ENCODE measurements at places on chromosomes 12 and 14.

DNA sequence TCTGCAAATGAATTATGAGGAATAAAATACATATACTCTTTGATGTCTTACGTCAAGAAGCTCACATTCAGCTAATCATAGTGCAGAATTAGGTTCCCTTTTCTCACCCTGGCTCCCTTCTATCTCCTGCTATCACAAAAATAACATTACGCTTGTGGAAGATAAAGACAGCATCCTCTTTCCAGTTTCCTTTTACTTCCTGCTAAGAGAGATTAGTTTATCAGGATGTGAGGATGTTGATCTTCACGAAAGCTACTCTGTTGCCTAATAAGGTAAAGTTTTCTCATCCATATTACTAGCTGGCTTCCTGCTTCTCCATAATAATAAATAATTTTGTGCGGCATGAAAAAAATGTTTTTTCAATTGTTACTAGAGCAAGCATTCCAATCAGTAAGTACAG lies 217.7 kb upstream of the DCN start:
- no peak for DNase-seq

DNA sequence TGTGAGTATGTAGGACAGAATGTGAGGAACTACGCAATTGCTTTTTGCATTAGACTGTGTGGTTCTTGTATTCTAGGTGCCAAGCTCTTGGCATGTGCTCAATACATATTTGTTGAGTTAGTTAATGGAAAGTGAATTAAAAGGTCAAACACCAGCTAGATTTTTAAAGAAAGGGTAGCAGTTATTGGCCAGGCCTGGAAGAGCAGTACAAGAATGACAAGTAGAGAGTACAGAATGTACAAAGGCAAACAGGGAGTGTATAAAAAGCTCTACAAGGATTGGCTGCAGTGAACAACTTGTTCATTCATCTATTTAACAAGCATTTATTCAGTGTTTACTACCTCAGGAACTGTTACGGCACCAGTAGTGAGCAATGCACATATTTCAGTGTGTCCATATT lies 854.0 kb upstream of the SEL1L start:
- DNase-seq, result no peak

DNA sequence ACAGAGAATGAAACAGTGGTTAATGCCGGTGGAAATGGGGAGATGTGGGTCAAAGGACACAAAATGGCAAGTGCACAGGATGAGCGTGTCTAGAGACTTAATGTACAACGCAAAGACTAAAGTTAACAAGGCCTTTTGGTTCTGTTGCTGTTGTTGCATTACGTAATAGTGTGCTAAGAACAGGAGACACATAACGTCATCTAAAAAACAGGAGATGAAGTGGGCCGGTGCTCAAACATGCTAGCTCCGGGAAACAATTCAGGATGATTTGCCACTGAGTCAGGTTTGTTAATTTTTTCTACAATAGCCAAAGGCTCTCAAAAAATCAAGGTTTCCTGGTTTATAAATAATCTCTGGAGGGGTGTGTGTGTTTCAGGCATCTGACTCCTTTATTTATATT lies 55.5 kb downstream of the ETV6 start:
- DNase-seq, result no peak

GRCh38 chr12:130127912-130128789 lies 34.1 kb upstream of the FZD10 start:
- no peak for DNase-seq

- DNase-seq, result no peak
These were observed 64.0 kb upstream of the DIO2 start for GRCh38 chr14:80275208-80275850.

GRCh38 chr12:132596016-132596415 lies 14.4 kb downstream of the LRCOL1 start:
- DNase-seq, result no peak

DNA sequence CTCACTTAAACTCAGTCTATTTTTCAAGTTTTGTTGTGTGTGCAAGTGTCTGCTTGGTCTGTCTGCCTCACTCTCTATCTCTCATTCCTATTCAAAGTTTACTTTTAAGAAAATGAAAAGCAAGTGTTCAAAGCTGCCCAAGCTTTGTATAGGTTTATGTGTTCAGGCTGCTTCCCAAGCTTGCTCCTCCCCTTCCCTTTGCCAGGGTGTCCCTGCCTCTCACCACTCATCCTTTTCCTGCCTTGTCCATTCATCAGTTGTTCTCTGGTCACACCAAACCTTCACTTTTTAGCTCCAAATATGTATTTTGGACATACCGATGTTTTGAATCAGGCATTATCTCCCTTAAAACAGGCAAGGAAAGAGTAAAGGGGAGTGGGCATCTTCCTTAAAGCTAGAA lies 41.3 kb downstream of the STK38L start:
- no peak for DNase-seq

GRCh38 chr12:78060186-78060585 lies 229.5 kb downstream of the NAV3 start:
- DNase-seq, result no peak

GRCh38 chr14:23828001-23828400 lies 125.6 kb upstream of the DHRS4 start:
- no peak for DNase-seq

DNA sequence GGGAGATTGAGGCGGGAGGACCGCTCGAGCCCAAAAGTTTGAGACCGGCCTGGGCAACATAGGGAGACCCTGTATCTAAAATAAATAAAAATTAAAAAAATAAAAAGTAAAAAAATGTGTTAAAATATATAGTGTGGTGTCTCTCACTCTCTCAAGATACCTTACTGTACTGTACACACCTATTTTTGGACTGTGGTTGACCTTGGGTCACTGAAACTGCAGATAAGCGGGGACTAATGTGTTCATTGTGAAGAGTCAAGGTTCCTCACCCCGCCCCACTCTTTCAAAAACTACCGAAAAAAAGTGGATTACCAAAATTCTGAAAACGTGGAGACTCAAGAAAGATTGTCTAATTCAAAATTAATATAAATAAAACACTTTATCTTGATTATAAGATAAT lies 1.0 kb upstream of the TAS2R13 start:
- no peak for DNase-seq

- DNase-seq, result no peak
These were observed 56.1 kb downstream of the LMNTD1 start for GRCh38 chr12:25497021-25497420.

DNA sequence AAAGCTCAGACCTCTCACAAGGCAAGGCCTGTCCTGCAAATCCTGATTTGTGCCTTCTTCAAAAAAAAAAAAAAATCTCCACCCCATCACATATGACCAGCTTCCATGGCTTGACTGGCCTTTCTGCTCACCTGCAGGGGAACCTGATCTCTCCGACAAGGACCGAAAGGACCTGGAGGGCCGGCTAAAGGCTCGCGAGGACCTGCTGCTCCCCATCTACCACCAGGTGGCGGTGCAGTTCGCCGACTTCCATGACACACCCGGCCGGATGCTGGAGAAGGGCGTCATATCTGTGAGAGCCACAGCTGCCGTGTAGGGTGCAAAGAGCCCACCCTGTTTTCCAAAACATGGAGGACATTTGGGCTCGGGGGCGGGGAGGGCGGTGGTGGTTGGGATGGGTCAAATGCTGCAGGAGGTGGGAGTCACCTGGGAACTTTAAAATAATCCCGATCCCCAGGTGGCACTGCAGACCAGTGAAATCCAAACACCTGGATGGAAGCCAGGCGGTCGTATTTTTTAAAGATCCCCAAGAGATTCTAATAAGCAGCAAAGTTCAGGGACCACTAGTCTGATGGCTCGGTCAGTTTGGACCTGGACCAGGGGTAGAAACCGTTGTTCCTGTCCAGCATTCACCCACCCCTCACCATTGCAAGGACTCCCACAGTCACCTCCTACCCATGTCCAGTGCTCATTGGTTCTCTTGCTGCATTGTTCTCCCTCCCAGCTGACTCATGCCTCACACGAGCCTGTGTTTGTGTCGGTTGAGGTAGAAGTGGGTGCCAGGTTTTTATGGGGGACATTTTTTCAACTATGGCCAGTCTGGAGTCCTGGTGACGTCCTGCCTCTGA lies 44.8 kb downstream of the FOXN4 start:
- DNase-seq, result peak; percentile 49

- DNase-seq, result peak; percentile 74
These were observed 96.5 kb downstream of the DUSP16 start for GRCh38 chr12:12466157-12466556.

DNA sequence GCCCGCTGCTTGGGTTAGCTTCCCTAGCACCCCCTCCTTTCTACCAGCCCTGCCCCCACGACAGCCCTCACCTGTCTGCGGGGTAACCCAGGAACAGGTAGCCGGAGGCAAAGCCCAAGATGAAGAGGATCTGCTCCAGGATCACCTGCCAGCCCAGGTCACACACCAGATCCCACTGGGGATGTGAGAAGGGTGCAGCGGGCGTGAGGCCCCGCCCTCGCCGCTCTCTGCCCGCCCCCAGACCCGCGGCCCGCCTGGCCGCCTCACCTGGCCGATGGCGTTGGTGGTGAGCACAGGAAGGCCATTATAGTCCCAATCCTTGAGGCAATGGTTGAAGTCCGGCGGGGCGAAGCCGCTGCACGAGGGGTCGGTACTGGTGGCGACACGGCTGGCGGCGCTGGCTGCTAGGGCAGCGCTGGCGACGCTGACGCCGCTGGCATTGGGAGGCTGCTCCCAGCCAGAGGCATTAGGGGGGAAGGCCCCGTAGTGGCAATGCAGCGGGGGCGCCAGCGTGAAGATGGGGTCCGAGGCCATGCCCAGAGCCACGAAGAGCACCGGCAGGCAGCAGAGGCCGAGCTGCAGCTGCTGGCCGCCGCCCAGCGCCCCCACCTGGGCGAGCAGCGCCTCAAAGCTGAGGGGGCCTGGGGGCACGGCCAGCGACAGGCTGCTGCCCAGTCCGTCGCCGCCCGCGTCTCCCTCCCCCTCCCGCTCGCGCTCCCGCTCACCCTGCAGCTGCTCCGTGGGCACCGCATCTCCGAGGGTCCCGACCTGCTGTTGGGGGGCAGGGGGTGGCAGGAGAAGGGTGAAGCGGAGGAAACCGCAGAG lies 794 bp downstream of the SLC22A17 start:
- no peak for DNase-seq

- no peak for DNase-seq
These were observed 13.9 kb downstream of the CSRP2 start for GRCh38 chr12:76864791-76865400.

- DNase-seq, result no peak
These were observed 5.0 kb downstream of the RASAL1 start for GRCh38 chr12:113130457-113131135.

DNA sequence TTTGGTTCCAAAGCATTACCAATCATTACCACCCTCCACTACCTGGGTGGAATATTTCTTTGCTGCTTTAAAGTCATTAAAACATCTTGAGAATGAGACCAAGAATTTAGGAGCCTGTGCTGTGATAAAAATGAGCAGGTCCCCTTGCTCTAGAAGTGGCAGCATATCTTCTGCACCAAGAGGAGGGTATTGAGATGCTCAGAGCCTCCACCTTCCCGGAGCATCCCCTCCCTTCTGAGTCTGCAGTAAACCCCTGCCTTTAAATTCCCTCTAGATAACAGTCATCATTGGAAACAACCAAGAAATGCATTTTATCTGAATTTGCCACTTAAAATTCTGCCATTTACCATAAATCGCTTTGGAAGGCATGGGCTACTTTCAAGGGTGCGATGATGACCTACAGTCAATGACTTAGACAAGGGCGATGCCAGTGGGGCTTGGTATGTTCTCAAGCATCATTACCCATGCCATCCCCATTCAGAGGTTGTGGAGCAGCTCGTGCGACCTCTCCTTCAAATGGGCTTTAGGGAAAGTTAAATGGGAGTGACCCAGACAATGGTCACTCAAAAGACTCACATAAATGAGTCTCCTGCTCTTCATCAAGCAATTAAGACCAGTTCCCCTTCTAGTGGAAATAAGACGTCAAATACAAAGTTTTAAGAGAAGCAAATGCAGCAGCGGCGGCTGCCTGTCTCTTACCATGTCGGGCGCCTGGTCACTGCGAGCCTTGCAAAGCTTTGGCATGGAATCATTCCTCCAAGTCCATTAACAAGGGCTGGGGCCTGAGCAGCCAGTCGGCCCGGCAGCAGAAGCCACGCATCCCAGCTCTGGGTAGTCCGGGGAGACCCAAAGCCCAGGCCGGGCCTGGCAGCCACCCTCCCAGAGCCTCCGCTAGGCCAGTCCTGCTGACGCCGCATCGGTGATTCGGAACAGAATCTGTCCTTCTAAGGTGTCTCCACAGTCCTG lies 334.5 kb downstream of the TMEM121 start:
- peak; percentile 38 for DNase-seq

- DNase-seq, result peak; percentile 26
These were observed 395.7 kb upstream of the PDE3A start for GRCh38 chr12:19972325-19973288.

- DNase-seq, result no peak
These were observed 472.3 kb upstream of the SOX5 start for GRCh38 chr12:24421759-24422158.

- no peak for DNase-seq
These were observed 1234.6 kb downstream of the SLC16A7 start for GRCh38 chr12:60830381-60830780.

GRCh38 chr12:129902371-129903091 lies 1.3 kb downstream of the TMEM132D start:
- no peak for DNase-seq

DNA sequence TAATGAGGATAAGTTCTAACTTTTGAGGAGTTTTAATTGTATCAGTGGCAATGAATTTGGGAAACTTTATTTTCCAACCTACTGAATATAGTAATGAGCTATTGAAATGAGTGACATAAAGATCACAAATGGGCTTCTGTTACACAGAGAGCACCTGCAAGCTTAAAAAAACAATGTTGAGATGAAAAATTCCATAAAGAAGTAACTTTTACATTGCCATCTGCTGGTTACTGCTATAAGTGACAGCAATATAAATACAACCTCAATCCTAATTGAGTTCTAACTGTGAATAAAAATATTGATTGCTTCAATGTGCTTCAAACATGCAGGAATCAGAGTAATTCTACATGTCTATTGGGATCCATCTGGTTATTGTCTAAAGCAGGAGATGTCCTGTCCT lies 14.2 kb downstream of the WIF1 start:
- DNase-seq, result no peak

DNA sequence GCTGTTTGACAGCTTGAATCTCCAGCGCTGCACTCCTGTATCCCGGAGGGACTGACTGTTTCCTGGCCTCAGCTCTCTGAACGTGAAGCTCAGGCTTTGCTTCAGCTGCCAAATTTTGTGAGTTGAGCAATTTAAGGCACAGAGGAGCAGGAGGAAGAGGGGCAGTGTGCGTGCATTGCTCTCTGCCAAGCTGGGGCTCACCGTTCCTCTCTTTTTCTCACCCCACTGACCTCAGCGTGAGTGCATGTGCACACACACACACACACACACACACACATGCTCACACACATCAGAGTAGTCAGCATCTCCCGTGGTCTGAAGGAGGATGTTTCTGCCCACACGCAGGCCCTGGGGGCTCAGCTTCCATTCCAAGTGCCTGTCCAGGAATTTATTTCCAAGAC lies 27.8 kb upstream of the BDKRB2 start:
- DNase-seq, result no peak

GRCh38 chr12:19847294-19848059 lies 408.2 kb downstream of the AEBP2 start:
- no peak for DNase-seq
